Epithelial cell of proximal tubule (primary cell): ENCODE measurements at places on chromosomes 5 and 9. TPM values are rescaled to one million over a fixed set of nuclear protein-coding genes. Genes with fewer than 3 reads are reported as not detected.

The PDZD2 gene
- total RNA-seq: 1.8 and 8.4 TPM in 2 replicates

The PCDHGA3 gene
- 0.36 and 0.52 TPM in 2 replicates for total RNA-seq

The SUSD3 gene
- 1.4 and 2.9 TPM in 2 replicates for total RNA-seq

The ERMP1 gene
- total RNA-seq: 13.2 and 21.3 TPM in 2 replicates

The CMBL gene
- 2.2 and 3.0 TPM in 2 replicates for total RNA-seq

The CNTLN gene
- total RNA-seq: 5.6 and 8.1 TPM in 2 replicates

The LCNL1 gene
- not detected in 2 replicates for total RNA-seq

The SLC6A18 gene
- total RNA-seq: not detected in 2 replicates

The CLIC3 gene
- 2.2 and 2.4 TPM in 2 replicates for total RNA-seq

The CTXN3 gene
- not detected in 2 replicates for total RNA-seq

The IFNK gene
- not detected in 2 replicates for total RNA-seq

The BDP1 gene
- total RNA-seq: 18.2 and 20.5 TPM in 2 replicates

The CYLC2 gene
- total RNA-seq: not detected in 2 replicates

The TPM2 gene
- 265 and 267 TPM in 2 replicates for total RNA-seq

The FOXD4L5 gene
- total RNA-seq: not detected in 2 replicates

The FIBCD1 gene
- 0.29 TPM in 1 of 2 replicates, not detected in the other for total RNA-seq

The PDE4D gene
- total RNA-seq: 18.4 and 24.4 TPM in 2 replicates

The PCSK1 gene
- not detected in 2 replicates for total RNA-seq

The GFPT2 gene
- 0.29 and 2.4 TPM in 2 replicates for total RNA-seq

The CACNA1B gene
- under 0.01 and 0.07 TPM in 2 replicates for total RNA-seq

The CBY3 gene
- not detected in 2 replicates for total RNA-seq

The CDC20B gene
- not detected in 2 replicates for total RNA-seq

The RGS7BP gene
- under 0.01 TPM in 1 of 2 replicates, not detected in the other for total RNA-seq

The HEMGN gene
- not detected in 2 replicates for total RNA-seq

The SPDL1 gene
- total RNA-seq: 73.2 and 92.2 TPM in 2 replicates

The PCDHA9 gene
- not detected in 2 replicates for total RNA-seq

The HTR4 gene
- not detected in 2 replicates for total RNA-seq

The PAXX gene
- total RNA-seq: 70.1 and 81.7 TPM in 2 replicates

The NEUROG1 gene
- total RNA-seq: not detected in 2 replicates

The CCL19 gene
- not detected in 2 replicates for total RNA-seq

The IFNA2 gene
- not detected in 2 replicates for total RNA-seq
